ENCODE measurements at places on chromosomes 7 and 10.

DNA sequence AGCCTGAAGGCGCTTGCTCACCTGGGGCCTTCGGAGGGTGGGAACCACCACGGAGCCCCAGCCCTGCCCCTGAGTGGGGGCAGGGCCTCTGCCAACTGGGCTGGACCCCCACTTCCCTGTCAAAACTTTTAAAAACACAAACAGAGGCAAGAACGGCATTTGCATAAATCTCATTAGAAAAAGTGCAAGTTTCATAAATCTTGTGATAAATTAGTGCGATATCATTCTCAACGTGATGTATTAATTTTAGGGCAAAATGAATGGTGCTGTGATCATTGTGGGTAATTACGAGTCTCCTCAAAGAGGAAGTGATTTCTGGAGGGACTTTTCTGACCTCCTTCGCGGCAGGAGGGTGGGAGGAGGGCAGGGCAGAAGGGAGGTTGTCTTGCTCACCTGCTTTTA lies 98.3 kb downstream of the CDH23 start:
- no peak for ATAC-seq

DNA sequence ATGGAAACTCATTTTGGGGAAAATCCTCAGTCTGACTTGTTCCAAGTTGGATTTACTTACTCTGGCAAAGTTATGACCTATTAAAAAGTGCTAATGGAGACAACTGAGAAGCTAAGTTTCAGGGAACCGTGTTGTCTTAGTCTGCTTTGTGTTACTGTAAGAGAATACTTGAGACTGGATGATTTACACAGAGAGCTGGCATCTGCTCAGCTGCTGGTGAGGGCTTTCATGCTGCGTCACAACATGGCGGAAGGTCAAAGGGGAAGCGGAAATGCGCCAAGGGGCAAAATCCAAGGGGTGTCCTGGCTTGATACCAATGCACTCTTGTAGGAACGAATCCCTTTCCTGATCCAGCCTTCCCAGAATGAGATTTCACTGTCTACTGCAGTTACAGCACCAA lies 46.4 kb downstream of the MTURN start:
- no peak for ATAC-seq

GRCh38 chr10:31268444-31269303 lies 50.3 kb upstream of the ZEB1 start:
- peak; percentile 36 for ATAC-seq

DNA sequence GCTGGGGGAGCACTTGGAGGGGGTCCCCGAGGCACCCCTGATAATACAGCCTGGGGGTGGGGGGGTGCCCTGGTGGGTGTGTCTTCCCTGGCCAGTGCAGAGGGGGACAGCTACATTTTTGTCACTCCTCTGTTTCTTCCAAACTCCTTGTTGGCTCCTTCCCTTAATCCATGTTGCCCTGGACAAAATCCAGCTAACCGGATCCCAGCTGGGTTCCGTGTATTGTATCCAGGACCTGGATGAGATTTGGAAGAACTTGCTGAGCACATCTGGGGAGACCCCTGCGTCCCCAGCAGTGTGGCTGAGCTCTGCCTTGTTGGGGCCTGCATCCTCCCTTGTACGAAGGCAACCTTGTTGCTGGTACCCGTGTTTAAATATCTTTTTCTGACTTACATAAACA lies 86.8 kb upstream of the BTBD16 start:
- no peak for ATAC-seq

- ATAC-seq: peak; percentile 23
These were observed 25.5 kb downstream of the JAZF1 start for GRCh38 chr7:28155019-28155660.

GRCh38 chr7:1470901-1471300 lies 11.6 kb upstream of the MICALL2 start:
- no peak for ATAC-seq

DNA sequence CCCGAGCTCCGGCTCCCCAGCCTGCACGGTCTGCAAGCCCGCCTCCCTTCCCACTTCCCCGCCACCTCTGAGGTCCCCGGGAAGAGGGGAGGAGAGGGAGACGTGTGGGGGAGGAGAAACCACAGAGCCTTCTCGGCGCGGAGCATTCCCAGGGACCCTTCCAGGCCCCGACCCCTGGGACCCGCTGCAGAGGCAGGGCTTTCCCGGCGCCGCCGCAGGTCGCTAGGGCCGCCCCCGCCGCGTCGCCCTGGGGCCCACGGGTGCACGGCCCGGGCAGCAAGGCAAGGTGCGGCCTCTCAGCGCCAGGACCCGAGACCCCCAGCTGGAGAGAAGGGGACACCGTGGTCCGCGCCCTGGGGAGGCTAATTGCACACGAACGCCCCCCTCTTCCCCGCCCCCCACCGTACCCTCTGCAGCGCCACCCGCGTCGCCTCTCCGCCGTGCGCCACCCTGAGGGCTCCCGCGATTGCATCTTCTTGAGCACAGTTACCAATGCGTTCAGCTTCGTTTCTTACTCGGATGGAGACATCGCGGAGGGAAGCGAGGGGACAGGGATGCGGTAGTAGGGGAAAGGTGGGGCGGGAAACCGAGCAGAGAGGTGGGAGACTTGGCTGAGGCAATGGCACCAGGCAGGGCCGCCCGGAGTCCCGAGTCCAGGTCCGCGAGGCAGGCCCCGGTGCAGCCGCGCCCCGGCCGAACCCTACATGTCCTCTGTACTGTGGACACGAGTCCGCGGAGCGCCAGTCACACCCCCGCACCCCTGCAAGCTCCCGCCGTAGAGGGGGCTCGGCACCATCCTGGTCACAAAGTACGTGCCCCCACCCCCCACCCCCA lies 28.9 kb downstream of the SKIDA1 start:
- ATAC-seq: peak; percentile 3

GRCh38 chr7:151392426-151392825 lies 17.4 kb downstream of the WDR86 start:
- ATAC-seq: no peak

- no peak for ATAC-seq
These were observed 11.9 kb downstream of the TMEM106B start for GRCh38 chr7:12222889-12223579.

DNA sequence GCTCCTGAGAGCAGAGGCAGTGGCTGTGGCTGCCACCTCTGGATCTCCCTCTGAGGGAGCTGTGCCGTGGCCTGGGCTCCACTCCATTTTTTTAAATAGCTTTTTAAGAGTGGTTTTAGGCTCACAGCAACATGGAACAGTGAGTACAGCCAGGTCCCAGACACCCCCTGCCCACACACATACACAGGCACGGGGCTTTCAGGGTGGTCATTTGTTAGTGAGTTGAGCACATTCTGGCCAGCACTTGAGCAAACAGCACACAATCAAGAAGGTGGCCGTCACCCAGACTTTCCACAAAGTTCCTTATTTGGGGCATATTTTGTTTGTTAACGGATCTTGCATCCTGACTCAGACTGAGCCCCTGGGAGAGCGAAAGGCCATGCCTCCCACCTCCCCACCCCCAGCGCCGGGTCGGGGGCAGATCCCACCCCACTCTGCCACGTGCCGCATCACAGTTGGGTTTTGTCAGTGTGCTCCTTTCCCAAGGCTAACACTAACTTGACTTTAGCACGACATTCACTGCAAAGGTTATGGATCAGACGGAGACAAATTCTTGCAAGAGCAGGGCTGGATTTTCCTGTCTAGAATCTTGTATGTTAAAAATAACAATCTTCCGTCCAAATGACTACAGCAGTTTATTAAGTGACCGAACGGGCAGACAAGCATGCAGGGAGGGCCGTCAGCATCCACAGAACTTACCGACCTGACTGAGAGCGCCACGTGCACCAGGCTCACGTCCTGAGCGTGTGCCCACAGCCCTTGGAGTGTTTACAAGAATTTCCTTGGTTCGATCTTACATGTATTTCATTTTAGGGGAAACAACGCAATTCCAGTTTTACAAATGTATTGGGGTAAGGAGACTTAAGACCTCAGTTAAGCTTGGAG lies 156.5 kb upstream of the NPS start:
- peak; percentile 68 for ATAC-seq

DNA sequence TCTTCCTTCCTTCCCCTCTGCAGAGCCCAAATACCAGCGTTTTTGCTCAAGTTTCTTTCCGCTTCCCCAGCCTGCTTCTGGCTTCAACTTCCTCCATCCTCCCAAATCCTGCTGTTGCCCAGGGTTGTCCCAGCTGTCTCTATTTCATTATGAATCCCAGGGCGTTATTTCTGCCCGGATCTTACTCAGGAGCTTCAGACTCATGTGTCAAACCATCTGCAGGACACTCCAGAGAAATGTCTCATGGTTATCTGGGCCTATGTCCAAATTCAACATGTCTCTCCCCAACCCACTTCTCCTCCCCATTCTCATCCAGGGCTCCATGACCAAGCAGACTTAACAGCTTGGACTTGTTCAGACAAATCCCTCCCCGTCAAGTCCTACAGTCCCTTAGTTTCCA lies 15.6 kb downstream of the ARHGAP22 start:
- peak; percentile 60 for ATAC-seq

DNA sequence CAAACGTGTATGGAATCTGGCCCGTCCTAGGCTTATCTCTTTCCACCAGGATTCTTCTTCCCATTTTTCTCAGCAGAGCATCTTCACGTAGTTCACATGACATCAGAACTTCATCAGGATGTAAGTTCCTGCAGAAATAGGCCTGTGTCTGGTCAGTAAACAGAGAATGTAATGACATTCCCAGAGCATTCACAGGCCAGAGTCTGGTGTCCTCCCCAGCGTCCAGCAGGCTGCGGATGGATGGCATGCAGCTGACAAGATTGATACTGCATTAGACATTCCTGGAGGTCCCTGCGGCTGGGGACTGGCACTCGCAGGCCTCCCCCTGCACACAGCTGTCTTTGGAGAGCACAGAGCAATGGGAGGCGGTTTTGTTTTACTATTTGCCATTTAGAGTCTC lies 28.7 kb downstream of the MGMT start:
- ATAC-seq: no peak

- ATAC-seq: no peak
These were observed 1.9 kb upstream of the INSYN2A start for GRCh38 chr10:127198307-127198706.

GRCh38 chr7:157012113-157012547 lies 1.7 kb upstream of the MNX1 start:
- ATAC-seq: no peak

GRCh38 chr10:104935656-104936055 lies 294.6 kb downstream of the SORCS3 start:
- ATAC-seq: no peak

GRCh38 chr7:103664577-103664976 lies 218.6 kb upstream of the SLC26A5 start:
- no peak for ATAC-seq

DNA sequence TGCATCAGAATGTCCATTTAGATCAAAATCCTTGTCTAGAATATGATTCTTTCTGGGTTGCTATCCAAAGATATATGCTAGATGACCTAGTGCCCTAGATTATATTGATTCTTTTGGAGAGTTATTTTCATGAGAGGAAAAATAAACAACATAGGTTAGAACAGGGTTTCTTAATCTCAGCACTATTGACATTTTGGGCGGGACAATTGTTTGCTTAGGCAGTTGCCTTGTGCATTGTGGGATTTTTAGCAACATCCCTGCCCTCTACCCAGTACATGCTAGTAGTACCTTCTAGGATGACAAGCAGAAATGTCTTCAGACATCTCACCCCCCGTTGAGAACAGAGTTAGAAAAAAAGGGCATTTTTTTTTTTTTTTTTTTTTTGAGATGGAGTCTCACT lies 25.1 kb upstream of the LAMB1 start:
- no peak for ATAC-seq

- no peak for ATAC-seq
These were observed 56.4 kb downstream of the TMEM106B start for GRCh38 chr7:12267542-12267941.

DNA sequence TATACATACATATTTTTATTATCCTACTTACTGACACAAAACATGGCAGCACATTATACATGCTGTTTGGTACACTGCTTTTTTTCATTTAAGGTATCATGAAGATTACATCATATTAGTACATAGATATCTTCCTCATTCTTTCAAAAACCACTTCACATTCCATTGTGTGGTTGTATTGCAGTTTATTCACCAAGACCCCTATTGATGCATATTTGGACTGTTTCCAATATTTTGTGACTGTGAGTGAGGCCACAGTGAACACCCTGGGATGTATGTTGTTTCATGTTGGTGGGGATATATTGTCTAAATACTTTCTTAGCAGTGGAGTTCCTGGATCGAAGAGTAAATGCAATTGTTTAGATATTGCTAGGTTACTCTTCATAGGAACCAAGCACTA lies 39.0 kb downstream of the TFAM start:
- ATAC-seq: no peak

DNA sequence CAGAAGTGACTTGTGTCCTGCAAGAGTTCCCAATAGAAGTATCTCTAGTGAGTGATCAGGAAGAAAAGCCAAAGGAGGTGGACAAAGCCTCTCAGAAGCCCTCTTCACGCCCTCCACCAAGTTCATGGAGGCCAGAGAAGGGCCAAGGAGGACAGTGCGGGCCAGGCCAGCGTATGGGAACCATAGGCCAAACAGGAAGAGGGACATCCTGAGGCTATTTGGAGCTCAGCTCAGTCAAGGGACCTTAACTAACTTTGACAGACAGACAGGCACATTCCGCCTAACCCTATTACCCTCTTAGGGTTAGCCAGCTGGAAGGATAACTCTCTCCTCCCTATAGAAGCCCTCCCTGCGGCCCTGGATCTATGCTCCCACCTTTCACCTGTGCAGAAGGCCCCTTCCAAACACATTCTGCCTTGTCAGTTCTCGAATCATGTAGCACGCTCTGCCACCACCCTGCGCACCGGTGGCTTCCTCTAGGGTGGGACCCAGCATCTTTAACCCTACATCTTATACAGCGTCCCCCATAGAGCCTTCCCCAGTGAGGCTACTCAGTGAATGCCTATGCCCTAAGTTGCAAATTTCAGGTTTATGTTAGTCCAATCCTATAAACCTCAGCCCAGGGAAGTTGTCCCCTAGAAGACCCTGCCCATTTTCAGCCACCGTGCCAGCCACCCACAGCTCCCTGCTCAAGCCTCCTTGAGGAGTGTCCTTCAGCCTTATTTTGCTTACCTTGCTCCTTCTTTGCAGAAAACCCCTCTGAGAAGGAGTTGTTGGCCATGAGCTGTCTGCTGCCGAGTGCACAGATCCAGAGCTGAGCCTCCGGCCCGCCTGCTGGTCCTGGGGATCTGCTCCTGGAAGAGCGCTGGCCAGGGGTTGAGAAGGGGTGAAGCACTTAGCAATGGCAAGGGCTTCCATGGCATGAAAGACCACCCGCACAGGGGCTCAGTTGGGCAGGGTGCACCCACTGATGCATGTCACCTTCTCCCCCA lies 36.9 kb downstream of the FRMPD2 start:
- no peak for ATAC-seq

DNA sequence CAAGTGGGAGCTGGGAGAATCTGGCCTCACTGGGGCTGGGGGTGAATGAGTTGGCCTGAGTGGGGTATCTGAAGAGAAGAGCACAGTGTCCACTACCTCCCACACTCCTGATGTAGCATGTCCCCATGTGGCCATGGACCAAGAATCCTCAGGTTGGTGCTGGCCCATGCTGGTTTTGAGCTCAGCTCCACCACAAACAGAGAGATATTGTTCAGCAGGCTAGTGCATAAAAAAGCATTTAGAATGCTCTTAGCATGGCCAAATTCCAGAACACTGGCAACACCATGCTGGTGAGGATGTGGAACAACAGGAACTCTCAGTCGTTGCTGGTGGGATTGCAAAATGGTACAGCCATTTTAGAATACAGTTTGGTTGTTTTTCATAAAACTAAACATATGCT lies 61.4 kb downstream of the FRMPD2 start:
- ATAC-seq: no peak
